Vein endothelial cell (primary cell): ENCODE measurements at places on chromosomes 1 and 21. TPM values are rescaled to one million over a fixed set of nuclear protein-coding genes. Genes with fewer than 3 reads are reported as not detected.

Gene RGSL1
- 0.65 TPM in 1 of 2 replicates, not detected in the other for total RNA-seq

Gene PCBP3
- 0.38 TPM in 1 of 2 replicates, not detected in the other for total RNA-seq

Gene USP33
- 59.4 and 60.7 TPM in 2 replicates for total RNA-seq

Gene FAM229A
- 1.8 and 2.0 TPM in 2 replicates for total RNA-seq

Gene PRRX1
- total RNA-seq: 0.98 and 6.6 TPM in 2 replicates

Gene SGIP1
- 22.1 and 31.7 TPM in 2 replicates for total RNA-seq

Gene KRTAP13-2
- total RNA-seq: not detected in 2 replicates

Gene FAM177B
- not detected in 2 replicates for total RNA-seq

Gene ANGPTL1
- total RNA-seq: under 0.01 TPM in 2 replicates

Gene SPRR2B
- total RNA-seq: not detected in 2 replicates

Gene CELSR2
- 0.57 and 0.65 TPM in 2 replicates for total RNA-seq

Gene AHCYL1
- total RNA-seq: 39.8 and 50.0 TPM in 2 replicates
